ENCODE measurements at places on chromosomes 11 and 22.

- no peak for DNase-seq
These were observed 20.5 kb downstream of the ZNF280B start for GRCh38 chr22:22487869-22488597.

DNA sequence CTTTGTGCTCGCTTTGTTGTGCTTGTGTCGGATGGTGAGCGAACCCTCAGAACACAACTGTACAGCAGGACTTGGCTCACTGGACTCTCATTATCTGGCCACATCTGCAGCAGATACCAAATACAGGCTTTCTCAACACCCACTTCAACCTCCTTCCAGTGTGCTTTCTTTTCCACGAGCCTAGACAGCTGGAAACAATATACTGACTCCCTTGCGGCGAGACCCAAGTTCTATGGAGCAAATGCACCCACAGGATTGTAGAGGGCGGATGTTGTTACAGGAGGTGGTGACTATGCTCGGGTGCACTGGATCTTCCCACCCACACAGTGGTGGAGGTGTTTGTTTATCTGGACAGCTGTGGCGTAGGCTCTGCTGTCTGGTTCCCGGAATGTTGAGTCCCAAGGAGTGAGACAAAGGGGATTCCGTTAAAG is 204.3 kb downstream of the TENM4 start:
- no peak for DNase-seq

GRCh38 chr22:36435516-36436415 is 45.7 kb downstream of the TXN2 start:
- DNase-seq: peak; percentile 74

- DNase-seq: no peak
These were observed 28.6 kb downstream of the LRP5 start for GRCh38 chr11:68340784-68341556.
